ENCODE measurements at places on chromosomes 1 and 21.

DNA sequence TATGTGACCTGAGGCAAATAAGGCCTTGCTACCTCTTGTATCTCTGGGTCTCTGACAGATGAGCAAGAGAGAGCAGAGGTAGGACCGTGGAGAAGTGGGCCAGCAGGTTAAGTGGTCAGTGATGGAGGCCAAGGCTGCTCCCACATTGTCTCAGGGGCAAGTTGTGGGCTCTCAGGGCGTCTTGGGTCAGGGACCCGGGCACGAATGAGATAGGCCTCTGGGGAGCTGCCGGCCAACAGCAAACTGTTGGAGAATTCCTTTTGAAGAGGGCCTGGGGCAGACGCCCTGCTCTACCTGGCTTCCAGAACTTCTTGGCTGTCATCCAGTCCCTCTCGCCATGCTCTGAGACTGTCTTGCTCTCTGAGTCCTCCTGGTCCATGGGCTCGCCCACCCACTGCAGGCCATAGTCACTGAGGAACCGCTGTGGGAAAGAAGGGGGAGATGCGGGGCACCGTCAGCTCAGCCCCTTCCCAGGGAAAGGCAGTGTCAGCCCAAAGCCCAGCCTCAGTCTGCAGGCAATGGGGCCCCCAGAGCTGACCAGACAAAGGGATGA is 12.4 kb downstream of the UBXN11 start:
- no peak for DNase-seq

GRCh38 chr1:20355828-20356735 is 65.4 kb downstream of the VWA5B1 start:
- DNase-seq = no peak

DNA sequence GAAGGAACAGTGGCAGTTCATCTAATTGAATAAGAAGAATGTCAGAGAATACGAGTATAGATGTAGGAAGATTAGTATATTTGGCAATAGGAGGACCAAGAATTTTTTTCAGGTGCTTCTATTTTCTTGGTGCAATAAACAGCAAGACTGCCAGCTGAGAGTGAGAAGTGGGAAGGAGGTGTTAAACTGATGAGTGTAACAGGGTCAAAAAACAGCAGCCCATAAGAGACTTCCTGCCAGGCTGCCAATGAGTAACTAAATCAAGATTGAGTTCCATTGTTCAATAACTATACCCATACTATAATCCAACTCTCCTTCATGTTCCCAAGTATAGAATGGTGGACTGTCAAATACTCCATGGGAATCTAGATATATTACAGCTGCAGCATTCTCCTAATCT is 28.7 kb downstream of the LYST start:
- no peak for DNase-seq

DNA sequence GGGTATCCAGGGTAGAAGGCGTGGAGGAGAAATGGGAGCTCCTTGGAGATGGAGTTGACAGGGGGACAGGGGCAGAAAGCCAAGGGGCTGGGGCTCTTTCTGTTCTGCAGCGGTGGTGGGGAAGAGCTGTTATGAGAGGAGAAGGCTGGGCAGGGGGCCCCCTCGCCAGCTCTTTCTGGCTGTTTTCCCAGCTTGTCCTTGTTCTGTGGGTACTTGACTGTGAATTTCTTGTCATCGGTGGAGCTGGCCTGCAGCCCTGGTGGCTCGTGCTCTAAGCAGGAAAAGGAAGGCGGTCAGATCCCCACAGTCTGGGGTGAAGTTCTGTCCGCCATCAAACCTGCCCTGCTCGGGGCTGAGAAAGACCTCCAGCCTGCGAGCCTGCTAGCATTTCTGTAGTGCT is 7.6 kb downstream of the ZNF683 start:
- no peak for DNase-seq

DNA sequence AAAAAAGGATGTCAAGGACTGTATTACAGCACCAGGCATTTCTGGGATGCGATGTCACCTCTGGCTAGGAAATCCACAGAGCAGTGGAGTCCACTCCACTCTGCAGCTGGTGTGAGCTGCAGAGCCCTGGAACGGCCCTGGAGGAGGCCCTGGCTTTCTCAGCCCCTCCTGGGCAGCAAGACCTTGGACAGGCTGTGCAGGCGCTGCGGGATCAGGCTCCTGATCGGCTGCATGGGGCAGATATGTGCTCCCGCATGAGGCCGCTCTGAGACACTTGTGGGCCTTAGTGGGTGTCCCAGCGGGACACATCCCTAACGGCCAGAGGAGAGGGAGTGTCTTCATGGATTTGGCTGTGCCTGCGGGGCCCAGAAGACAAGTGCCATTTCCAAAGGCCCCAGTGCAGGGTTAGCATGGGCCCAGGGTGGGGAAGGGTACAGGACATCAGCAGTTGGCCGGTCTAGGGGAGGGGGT is 6.2 kb downstream of the DNMT3L start:
- no peak for DNase-seq

DNA sequence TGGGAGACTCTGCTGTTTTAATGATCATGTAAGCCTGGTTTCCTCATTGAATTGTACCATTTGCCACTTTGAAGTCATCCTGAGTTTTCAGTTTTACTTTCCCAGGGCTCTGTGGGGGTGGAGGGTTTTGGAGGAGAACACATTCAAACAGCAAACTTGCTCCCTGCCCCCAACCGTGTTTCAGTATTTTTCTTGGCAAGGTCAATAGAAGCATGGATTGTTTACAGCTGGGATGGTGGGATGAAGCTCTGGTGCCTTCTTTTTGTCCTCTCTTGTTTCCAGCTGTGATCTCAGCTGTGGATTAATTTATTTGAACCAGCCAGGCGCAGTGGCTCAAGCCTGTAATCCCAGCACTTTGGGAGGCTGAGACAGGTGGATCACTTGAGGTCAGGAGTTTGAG is 54.3 kb upstream of the SERBP1 start:
- no peak for DNase-seq

GRCh38 chr21:21547368-21547953 is 549.3 kb downstream of the NCAM2 start:
- peak; percentile 92 for DNase-seq

DNA sequence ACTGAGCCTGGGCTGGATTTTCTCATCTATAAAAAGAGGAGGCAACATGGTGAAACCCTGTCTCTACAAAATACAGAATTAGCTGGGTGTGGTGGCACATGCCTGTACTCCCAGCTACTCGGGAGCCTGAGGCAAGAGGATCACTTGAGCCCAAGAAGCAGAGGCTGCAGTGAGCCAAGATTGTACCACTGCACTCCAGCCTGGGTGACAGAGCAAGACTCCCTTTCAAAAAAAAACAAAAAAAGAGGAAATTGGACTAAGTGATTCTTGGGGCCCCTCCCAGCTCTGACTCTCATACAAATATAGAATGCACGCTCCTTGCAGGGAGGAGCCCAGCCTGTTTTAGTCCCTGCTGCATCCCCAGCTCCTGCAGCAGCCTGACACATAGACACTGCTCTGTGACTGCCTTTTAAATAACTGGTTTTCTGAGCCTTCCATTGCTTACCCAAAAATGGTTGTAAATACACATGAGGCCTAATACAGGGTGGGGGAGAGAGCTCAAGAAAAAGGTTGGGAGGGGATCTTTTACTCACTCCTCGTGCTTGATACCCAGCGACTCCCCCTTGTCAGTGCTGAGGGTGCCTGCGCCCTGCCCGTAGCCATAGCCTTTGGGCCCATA is 17.2 kb downstream of the CSRP1 start:
- no peak for DNase-seq

All from MM.1S (cell line).